NCI-H446 (cell line): ENCODE measurements at places on chromosomes 16 and 17.
A peak's percentile ranks its signal among the peaks of the same experiment; 100 is the strongest.

DNA sequence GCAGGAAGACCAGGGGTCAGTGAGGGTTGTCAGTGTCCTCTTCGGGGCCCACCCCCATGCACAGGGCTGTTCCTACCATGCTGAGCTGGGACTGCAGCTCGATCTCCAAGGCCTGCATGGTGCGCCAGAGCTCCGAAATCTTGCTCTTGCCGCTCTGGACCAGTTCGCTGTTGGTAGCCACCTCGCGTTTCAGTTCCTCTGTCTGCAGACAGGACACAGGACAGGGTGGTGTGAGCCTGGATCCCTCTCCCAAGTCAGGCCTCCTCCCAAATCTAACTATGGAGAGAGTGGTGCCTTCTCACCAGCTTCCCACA is 90.9 kb downstream of the GOSR1 start:
- DNase-seq = no peak

DNA sequence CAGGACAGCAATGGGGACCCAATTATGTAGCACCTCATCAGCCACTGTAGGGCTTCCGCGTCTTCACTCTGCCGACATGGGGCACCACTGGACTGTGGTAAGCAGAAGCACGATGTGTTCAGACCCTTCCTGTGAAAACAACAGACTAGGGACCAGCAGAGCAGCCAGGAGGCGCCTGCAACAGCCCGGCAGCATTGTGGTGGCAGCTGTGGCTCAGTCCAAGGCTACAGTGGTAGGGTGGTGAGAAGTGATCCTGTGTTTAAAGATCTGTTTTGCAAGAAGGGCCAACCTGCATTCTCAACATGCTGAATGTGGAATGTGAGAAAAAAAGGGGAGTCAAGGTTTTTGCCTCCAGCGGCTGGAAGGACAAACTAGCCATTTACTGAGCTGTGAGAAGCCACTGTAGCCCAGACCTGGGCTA is 80.8 kb downstream of the GAS7 start:
- DNase-seq = no peak

DNA sequence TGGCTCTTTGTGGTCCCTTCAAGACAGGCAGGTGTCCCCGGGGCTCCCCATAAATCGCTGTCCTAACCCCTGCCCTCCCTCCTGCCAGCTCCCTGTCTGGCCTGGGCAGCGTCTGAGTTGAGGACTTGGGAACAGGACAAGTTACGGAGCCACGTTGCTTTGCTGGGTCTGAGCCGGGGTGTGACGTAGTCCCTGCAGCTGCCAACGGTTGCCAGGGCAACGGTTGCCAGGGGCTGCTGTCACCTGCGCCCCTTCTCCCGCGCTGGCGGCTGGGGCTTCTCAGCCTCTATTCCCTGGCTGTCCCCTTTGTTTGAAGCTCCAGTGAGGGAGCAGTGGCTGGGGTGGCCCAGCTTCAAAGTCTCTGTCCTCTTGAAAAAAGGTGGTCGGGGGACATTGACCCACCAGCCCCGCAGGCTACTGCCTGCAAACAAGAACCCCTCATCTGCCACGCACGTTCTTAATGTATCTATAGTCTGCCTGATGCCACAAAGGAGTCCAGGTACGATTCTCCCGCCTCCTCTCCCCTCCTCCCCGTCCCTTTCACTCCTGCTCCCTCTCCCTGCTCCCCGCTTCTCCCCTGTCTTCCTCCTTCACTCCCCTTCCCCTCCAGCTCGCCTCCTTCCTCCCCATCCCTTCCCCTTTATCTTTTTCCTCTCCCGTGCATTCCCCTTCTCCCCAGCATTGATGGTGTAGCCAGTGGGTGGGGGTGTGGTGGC is 10.9 kb downstream of the ADGRG1 start:
- peak; percentile 47 for DNase-seq

DNA sequence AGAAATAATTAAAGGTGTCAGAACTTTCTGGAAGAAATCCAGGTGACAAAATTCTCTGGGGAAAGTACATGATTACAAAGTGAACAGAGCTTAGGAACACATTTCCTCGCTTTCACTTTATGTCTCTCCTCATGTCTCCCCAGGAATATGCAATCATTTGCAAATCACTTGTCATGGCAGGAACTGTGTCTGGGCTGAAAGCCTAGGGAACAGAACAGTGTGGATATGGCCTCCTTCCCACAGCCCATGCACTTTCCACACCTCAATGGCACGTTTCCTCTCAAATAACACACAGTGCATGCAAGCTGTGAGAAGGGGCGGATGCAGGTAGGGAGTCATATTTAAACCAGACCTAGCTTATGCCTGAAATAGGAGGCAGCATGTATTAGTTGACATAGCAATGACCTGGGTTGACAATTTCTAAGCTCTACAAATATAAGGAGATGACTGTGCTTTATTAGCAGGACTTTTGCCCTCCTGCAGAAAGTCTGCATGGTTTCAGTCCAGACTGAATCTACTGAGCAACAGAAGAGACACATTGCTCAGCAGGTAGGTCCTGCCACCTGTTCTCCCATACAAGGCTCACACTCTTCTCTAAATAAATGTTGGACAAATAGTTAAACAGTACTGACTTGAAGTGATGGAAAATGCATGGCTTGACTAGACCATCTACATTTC is 236.0 kb upstream of the ELAC2 start:
- no peak for DNase-seq

- no peak for DNase-seq
Measured at GRCh38 chr16:68367030-68367429, 56.2 kb downstream of the PRMT7 start.

DNA sequence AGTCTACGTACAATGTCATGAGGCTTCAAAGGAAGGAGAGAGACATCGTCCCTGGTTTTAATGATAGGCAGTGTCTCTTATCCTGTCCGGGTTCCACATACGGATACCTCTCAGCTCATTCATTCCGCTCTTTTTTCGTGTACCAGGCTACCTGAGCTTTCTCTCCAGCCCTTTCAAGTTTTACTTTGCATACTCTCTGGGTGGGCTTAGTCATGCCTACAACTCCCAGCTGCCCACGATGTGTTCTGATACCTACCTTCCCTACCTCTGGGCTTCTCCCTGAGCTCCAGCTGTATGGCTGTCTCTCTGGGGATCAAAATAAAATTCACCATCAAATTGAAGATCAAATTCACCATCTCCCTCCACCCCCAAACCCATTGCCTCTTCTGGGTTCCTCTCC is 354.0 kb upstream of the EEF2KMT start:
- DNase-seq = no peak

DNA sequence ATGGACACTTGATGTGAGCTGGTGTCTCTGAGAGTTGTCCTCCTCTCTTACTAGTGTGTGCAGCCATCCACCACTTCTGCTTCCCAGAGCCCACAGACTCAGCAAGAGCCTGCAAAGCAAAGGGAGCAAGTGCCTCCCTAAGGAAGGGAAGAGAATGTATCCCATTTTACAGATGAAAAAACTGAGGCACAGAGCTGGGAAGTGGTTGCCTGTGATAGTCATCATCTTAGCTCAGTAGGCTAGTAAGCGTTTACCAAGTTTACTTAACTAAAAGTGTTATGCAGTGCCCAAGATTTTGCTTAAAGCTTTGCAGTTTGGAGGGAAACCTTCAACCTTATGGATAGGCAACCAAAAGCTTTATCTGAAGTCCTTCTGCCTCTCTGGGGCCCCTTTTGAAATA is 23.0 kb upstream of the EFCAB13 start:
- DNase-seq = no peak

- no peak for DNase-seq
Measured at GRCh38 chr17:80025796-80026195, 9.9 kb downstream of the TBC1D16 start.

- DNase-seq = no peak
Measured at GRCh38 chr17:29572691-29573557, 4.4 kb downstream of the TP53I13 start.

GRCh38 chr17:45063198-45063597 is 2.1 kb downstream of the NMT1 start:
- DNase-seq = no peak

- DNase-seq = no peak
Measured at GRCh38 chr17:20920815-20921199, 122.0 kb downstream of the USP22 start.

DNA sequence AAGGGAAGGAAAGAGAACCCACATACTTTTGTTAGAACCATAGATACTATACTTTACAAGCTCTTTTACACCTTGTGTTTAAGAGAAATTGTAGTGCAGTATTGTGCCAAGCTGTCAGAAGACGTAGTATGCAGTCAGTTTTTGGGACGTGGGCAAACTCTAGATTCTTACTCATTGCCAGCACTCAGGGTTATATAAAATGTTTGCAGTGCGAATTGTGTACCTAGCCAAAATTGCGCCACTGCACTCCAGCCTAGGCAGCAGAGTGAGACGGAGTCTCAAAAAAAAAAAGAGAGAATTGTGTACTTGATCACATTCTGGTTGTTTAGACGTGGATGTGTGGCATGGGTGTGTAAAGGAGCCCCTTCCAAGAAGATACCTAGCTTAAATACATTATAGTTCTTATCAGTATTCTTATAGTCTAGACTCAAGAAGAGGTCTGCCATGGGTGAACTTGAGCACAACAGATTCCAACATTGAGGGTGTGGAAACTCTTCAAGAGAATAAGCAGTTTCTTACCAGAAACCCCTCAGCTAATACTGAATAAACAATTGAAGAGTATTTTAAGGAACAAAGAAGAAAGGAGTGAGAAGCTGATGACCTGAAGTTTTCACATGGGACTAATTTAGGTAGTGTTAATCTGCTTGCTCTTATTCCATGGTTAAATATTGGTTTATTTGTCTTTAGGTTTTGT is 27.4 kb upstream of the MRC2 start:
- DNase-seq = no peak

- no peak for DNase-seq
Measured at GRCh38 chr16:8846401-8846932, 22.3 kb downstream of the CARHSP1 start.

- peak; percentile 76 for DNase-seq
Measured at GRCh38 chr17:81494626-81495377, 17.8 kb downstream of the ACTG1 start.

GRCh38 chr17:13476720-13477119 is 125.0 kb downstream of the HS3ST3A1 start:
- DNase-seq = no peak

DNA sequence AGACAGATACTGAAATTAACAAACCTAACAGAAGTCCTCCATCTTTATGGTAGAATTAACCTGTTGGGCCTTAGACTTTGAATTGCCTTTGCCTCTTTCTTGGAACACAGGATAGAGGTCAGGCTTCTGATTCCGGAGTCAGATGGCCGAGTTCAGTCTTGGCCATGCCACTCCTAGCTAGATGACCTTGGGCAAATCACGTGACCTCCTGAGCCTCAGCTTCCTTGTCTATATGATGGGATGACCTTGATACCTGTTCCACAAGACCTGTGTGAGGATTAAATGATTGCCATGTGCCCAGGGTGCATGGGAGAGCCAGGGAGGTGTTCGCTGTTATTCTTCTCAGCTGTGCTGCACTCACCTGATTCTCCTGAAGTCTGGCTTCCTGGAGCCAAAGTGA is 161.4 kb downstream of the CMIP start:
- no peak for DNase-seq

GRCh38 chr17:40440166-40440565 is 3.1 kb upstream of the IGFBP4 start:
- no peak for DNase-seq

DNA sequence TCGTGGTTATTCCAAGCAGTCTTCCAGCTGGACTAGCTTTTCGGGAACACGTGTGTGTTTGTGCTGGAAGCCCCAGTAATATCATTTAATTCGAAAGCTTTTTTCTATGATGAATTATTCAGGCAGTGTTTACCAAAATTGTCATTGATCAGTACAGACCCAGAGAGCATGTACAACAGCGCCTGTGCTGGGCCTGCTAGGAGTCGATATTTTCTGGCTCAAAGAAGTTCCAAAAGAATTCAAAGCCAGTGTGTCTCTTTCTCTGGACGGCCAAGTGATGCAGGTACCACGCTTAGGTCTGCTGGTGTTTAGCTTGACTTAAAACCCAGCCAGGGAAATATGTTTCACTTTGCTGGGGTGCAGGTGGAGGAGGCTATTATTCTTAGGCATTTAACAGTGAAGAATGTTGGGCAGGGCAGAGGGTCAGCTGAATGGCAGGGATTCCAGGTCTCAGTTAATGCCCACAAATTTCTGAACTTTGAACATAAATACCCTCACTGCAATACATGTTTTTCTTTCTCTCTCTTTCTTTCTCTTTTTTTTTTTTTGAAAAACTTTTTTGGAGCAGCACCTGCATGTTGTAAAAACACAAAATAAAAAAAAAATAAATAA is 401.3 kb downstream of the WWOX start:
- DNase-seq = no peak

GRCh38 chr17:2266865-2267228 is 36.7 kb downstream of the SMG6 start:
- no peak for DNase-seq

DNA sequence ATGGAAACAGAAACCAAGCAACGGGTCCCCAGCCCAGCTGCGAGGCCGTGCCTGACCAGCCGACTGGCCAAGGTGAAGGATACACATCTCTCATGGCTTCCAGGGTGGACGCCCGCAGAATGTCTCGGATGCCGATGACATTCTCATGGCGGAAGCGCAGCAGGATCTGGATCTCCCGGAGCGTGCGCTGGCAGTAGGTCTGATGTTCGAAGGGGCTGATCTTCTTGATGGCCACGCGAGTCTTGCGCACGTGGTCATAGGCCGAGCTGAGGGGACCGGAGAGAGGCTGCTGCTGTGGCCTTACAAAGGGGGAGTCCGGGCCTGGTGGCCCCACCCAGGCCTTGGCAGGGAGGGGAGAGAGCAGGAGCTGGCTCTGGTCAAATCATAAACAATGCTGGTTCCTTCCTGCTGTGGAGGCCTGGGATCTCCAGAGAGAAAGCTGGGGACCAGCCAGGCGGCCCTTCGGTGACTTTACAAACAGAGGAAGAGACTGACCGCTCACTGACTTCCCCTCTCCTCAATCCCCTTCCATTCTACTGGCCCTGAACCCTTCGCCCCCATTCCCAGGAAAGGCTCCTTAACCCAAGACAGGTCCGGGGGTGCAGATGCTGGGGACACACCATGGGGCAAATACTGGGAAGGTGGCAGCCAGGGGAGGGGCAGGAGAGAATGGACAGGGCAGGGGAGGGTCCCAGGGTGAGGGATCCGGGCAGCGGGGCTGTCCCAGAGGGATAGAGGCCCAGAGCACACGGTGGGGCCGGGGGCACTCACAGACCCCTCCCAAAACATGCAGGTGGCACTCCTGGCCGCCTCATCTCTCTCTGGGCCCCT is 1.1 kb downstream of the MAPK3 start:
- DNase-seq = no peak

DNA sequence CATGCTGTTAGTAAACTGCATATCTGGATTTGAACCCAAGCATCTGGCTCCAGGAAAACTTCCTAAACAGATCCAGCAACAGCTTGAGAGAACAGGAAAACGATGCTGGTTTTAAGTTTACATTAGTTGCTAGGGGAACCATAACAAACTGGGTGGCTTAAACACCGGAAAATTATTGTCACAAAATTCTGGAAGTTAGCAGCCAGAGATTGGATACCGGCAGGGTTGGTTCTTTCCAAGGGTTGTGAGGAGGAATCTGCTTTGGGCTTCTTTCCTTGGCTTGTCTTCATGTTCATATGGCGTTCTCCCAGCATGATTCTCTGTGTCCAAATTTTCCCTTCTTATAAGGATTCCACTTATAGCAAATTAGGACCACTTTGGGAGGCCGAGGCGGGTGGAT is 276.9 kb upstream of the TOM1L1 start:
- DNase-seq = no peak
